B cell (primary cell): ENCODE measurements at places on chromosomes 4 and X.
A peak's percentile ranks its signal among the peaks of the same experiment; 100 is the strongest.

- H3K27ac ChIP-seq, result no peak overlapping the region
- no peak overlapping the region for H3K4me3 ChIP-seq
- no peak for DNase-seq
- no peaks in the 10 kb centered on the region for H3K27me3 ChIP-seq
Observed at GRCh38 chr4:116639070-116639577, 446.3 kb downstream of the TRAM1L1 start.

DNA sequence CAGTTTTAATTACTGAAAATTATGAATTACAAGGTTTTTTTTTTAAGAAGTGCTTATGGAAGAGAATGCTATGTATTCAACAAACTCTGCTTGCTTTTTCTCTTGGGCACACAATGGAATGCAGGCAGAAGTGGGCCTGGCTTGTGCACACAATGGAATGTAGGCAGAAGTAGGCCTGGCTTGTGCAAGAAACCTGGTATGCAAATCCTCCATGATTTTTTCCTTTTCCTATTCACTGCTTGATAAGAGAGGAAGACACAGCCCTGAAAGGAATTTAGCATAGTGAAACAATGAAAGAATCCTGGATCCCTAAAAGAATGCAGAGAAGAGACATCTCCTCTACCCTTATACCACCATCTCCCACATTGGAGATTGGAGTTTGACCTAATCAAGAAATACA is 138.4 kb downstream of the COL25A1 start:
- no peak for DNase-seq
- H3K4me1 ChIP-seq, result no peaks in the 10 kb centered on the region
- no peaks in the 10 kb centered on the region for H3K36me3 ChIP-seq
- no peak overlapping the region for H3K27ac ChIP-seq

DNA sequence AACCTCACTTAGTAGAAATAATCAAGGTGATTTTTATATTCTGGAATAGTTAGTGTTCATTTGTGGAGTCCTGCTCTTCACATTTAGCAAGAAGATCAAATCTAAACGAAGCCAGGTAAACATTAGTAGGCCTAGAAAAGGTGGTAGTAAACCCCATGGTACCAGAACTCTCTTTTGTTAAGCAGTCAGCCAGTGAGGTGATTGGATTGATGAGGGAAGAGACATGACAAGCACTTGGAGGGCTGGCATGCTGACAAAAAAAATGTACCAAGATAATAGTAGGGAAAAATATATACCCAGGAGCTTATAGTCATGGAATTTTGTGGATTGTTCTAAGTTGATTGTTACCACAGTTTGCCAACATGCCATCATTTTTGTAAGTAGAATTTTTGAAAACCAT is 163.8 kb downstream of the BANK1 start:
- DNase-seq, result no peak
- no peak overlapping the region for H3K4me3 ChIP-seq
- no peaks in the 10 kb centered on the region for H3K27me3 ChIP-seq
- H3K4me1 ChIP-seq, result no peaks in the 10 kb centered on the region
- no peak overlapping the region for H3K27ac ChIP-seq
- H3K36me3 ChIP-seq, result no peaks in the 10 kb centered on the region

DNA sequence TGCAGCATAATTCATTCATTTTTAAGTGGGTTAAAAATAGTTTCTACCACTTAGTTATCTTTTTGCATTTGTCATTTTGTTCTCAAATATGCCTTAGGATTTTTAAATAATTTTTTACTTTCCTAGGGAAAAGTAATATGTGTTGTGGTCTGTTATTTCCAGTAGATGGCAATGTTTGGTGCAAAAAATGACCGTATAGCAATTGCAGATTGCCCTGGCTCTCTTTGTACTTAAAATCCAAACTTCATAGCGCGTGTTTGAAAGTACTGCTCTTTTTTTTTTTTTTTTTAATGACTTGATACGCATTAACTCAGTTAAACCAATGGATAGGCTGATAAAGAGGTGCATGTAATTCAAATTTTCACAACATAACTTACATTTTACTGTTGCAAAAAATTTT is 74.4 kb upstream of the RBMX start:
- H3K27me3 ChIP-seq, result no peaks in the 10 kb centered on the region
- no peaks in the 10 kb centered on the region for H3K36me3 ChIP-seq
- H3K4me1 ChIP-seq, result no peaks in the 10 kb centered on the region
- no peak overlapping the region for H3K27ac ChIP-seq
- no peak overlapping the region for H3K4me3 ChIP-seq

- no peaks in the 10 kb centered on the region for H3K27me3 ChIP-seq
- H3K4me1 ChIP-seq, result peaks cover 8% of the 10 kb centered on the region
- H3K27ac ChIP-seq, result no peak overlapping the region
- H3K4me3 ChIP-seq, result no peak overlapping the region
Observed at GRCh38 chrX:134999469-134999868, 8.7 kb downstream of the SMIM10 start.

- no peak overlapping the region for H3K4me3 ChIP-seq
- no peaks in the 10 kb centered on the region for H3K4me1 ChIP-seq
- no peak for DNase-seq
- no peaks in the 10 kb centered on the region for H3K36me3 ChIP-seq
- no peaks in the 10 kb centered on the region for H3K27me3 ChIP-seq
Observed at GRCh38 chrX:22345884-22346283, 73.2 kb downstream of the CBLL2 start.

DNA sequence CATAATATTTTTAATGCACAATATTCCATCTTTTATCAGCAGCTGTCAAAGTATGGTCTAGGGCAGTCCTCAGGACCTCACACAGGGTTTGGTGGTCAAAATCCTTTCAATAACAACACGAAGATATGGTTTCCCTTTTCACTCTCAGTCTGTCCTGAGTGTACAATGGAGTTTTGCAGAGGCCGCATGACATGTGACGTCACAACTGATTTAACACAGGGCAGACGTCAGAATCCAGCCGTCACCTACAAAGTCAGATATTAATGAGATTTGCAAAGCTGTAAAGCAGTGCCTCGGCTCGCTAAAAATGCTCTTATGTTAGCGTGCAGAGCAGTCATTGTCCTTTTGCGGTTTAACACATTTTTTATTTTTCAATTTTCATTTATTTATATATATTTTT is 12.5 kb downstream of the ABLIM2 start:
- no peak for DNase-seq
- no peaks in the 10 kb centered on the region for H3K36me3 ChIP-seq
- H3K27ac ChIP-seq, result no peak overlapping the region

GRCh38 chr4:128393101-128393704 is 105.6 kb upstream of the PGRMC2 start:
- H3K4me3 ChIP-seq, result no peak overlapping the region
- no peak for DNase-seq
- no peaks in the 10 kb centered on the region for H3K4me1 ChIP-seq
- no peaks in the 10 kb centered on the region for H3K27me3 ChIP-seq

- no peaks in the 10 kb centered on the region for H3K36me3 ChIP-seq
- peak overlapping the region; percentile 9 for H3K27ac ChIP-seq
- peak overlapping the region; percentile 51 for H3K4me3 ChIP-seq
- DNase-seq, result peak; percentile 81
- H3K27me3 ChIP-seq, result peaks cover 15% of the 10 kb centered on the region
Observed at GRCh38 chr4:154332681-154333421, 158.7 kb downstream of the DCHS2 start.

DNA sequence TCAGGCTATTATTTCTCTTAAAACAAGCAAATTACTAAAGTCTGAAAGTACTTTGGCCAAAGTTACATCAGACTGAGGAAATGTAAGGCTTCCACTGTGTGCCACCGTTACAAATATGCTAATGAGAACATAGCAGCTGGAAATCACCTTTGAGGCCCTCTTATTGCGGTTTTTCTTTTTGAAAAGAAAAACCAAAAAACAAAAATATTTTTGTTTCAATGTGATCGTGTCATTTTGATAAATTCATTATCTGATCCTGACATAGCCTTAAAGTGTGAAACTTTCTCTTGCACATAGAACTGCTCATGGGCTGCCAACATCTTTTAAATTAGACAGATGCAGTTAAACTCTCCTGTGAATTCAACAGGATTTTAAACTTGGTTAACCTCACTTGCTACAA is 2.8 kb upstream of the TIFA start:
- no peak overlapping the region for H3K4me3 ChIP-seq
- peak; percentile 76 for DNase-seq
- no peaks in the 10 kb centered on the region for H3K36me3 ChIP-seq
- peak overlapping the region; percentile 95 for H3K27ac ChIP-seq
- peaks cover 41% of the 10 kb centered on the region for H3K4me1 ChIP-seq

- no peaks in the 10 kb centered on the region for H3K4me1 ChIP-seq
- no peak overlapping the region for H3K4me3 ChIP-seq
- no peaks in the 10 kb centered on the region for H3K27me3 ChIP-seq
- no peak for DNase-seq
- no peak overlapping the region for H3K27ac ChIP-seq
Observed at GRCh38 chrX:19046343-19047215, 62.7 kb upstream of the PHKA2 start.
